ENCODE measurements at places on chromosomes 5 and 9.

DNA sequence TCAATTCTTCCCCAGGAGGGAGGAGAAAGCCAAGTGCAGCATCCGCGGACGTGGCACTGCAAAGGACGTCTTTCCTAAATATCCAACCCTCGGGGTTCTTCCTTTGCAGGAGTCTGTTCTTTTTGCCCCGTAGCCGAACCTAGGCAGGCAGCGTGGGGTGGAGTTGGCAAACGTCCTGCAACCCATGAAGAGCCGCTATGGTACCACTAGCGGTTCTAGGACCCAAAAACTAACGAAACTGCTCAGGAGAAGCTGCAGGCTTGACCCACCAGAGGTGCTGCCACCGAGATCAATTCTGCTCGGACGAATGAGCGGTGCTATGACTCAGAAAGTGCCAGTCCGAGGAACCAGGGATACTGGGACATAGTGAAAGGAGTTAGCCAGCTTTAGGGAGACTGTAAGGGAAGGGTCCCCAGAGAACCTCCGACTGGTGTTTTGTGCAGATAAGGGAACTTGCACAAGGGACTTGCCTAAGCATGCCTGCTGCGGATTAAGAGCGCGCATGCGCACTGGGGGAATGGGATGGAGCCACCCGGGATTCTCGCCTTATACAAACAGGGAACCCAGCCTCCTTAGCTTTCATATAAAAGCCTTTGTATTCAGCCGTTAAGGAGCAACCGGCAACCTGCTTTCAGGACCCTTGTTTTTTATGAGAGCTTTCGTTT is 32.7 kb downstream of the ANXA2R start:
- peak; percentile 82 for DNase-seq

DNA sequence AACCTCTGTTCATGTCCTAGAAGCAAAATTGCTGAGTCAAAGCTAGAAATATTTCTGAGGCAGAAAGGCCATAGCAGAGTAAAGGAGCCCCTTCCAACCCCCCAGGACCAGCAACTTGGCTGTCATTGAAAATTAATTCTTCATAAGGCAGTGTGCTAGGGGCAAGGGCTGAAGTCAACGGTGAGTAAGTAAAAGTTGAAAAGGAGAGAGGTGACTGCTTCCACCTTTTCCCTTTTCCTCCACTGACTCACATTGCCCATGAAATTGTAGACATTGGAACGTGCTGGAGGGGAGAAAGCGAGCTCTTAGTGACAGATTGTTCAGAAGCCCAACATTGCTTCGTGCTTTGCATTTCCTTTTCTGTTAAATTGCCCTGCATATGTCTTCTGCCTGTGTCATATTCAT is 19.1 kb downstream of the GLRA1 start:
- DNase-seq = peak; percentile 74

GRCh38 chr5:172953776-172954675 is 5.2 kb upstream of the RPL26L1 start:
- DNase-seq = peak; percentile 68

DNA sequence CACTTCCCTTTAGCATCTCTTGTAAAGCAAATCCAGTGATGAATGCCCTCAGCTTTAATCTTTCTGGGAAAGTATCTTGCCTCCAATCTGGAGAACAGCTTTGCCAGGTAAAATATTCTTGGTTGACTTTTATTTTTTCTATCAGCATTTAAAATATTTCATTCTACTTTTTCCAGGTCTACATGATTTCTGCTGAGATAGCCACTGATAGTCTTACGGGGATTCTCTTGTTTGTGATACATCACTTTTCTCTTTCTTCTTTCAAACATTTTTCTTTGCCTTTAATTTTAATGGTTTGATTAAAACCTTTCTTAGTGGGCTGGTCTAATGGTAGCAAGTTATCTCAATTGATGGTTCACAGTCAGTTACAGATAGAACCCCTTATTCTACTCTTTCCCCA is 33.9 kb upstream of the FAM120A start:
- no peak for DNase-seq

DNA sequence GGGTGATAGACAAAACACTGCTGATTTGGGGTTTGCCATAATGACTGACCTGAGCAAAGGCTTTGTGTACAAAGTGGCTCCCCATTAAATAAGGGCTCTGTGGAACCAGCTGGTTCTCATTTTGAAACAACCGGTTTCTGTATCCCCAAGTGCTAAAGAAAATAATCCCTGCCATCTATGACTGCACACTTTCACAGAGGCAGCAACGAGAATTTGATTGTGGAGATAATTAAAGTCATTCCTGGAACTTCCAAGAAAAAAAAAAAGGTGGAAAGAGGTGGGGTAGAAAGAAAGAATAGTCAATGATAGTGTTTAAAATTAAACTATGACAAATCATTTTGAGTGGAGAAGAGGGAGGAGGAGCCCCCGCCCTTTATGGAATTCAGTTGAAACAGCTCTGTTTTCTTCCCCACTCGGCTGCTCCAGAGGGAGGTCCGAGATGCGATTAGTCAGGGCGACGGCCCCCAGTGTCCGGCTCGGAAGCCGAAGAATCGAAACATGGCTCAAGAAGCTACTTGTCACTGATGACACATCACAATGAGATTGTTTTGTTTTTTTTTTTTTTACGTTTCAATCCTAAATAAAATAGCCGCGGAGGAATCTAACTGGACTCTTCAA is 38.4 kb downstream of the EBF1 start:
- DNase-seq = peak; percentile 43

- peak; percentile 46 for DNase-seq
Observed at GRCh38 chr9:81108821-81109220, 580.5 kb downstream of the TLE1 start.

DNA sequence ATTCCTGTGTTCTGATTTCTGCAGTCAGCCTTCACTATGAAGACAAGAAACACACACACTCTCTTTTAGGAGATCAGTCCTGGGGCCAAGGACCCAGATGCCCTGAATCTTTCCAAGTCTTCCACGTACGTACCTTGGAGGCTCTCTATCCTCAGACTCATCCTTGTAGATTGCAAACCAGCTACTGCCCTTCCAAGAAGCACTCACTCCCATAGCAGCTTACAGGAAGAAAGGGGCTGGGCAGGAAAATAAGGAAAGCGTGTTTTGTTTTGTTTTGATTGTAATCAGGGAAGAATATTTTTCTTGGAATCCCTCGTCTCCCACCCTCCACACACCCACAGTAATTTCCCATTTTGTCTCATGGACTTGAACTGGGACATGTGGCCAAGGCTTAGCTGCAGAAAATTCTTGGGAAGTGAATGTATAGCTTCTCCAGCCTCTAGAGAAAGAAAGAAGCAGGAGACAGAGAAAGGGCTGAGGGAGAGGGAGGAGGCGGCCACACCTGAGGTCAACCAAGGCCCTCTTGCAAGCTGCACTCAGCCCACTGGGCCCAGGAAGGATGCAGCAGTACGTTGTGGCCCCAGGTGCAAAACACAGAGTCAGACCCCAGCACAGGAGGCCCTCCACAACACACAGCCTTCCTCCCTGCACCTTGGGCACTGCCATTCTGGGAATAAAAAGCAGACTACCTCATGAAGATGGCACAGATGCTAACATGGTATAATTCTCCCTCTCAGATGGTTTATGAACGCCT is 29.9 kb downstream of the IRX2 start:
- DNase-seq = no peak
